Lower leg skin (tissue), 4 donors: ENCODE measurements at places on chromosomes 2 and 18. TPM values are rescaled to one million over a fixed set of nuclear protein-coding genes. Genes with fewer than 3 reads are reported as not detected.

DNA sequence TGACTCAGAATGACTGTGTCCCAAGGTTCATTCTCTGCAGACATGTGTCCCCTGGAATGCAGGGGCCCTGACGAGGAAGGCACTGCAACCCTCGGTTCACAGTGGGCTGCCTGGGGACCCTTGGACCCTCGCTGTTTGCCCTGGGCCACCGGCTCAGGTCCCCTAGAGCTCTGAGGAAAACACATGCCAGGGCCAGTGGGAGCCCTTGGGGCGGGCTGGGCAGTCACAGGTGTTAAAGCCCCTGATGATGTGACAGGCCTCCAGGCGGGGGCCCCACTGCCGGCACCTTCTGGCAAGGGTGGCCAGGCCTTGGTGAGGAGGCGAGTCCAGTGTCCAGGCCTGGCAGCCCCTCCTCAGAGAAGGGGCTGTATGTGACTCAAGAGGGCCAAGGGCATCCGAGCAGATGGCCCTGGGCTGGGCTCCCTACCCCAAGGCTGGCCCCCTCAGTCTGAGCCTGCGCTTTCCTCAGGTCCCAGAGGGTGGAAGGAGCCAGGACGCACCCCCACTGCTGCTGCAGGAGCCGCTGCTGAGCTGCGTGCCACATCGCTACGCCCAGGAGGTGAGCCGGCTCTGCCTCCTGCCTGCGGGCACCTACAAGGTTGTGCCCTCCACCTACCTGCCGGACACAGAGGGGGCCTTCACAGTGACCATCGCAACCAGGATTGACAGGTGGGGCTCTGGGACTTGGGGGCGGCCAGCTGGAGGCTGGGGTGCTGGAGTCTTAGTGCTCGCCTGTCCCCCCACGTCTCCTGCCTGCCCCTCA lies 11.1 kb downstream of the CAPN10 start:
- no peak for DNase-seq

- DNase-seq, result no peak
Measured at GRCh38 chr2:141522702-141523101, 608.1 kb downstream of the LRP1B start.

- no peak for DNase-seq
Measured at GRCh38 chr2:27805180-27805579, 33.7 kb downstream of the MRPL33 start.

- DNase-seq, result no peak
Measured at GRCh38 chr2:79393806-79394484, 118.9 kb upstream of the CTNNA2 start.

- no peak for DNase-seq
Measured at GRCh38 chr2:96505231-96505889, at the start of gene NEURL3. Gene NEURL3 (minus strand): TSS chr2:96505357. CDS start chr2:96505286, 71 bp downstream.

DNA sequence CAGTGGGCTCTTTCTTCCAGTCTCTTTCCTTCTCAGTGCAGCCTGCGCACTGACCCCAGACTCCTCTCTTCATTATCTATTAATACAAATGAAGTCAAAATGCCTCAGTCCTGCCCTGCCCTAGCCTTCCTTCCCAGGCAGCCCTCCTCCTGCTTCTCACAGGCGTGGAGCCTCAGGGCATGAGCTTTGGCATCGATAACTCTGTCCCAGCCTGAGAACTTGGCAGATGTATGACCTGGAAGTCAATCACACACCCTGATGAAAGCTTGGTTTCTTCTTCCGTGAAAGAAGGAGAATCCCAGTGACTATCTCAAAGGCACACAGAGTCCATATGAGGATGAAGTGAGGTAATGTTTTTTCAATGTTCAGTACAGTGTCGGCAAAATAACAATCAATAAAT lies 600.7 kb upstream of the ID2 start:
- DNase-seq, result no peak

TEX44 gene
- not detected for total RNA-seq

DNA sequence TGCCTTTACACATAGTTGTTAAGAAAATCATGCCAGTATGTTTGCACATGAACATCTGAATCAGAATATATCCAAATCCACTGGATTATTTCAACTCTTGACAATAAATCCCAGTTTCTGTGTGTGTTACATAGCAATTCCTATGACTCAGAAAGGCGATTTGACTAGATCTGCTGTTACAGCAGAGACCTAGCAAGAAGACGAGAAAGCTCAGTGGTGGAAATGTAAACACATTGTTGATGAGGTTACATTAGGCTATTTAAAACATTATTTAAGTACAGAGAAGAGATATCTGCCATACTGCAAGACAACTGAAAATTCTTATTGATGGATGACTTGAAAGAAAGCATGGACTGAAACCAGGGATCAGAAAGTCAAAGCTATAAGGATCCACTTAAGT lies 73.0 kb upstream of the SMIM21 start:
- no peak for DNase-seq

SERPINB4 gene
- total RNA-seq, result not detected

LYPD6B gene
- total RNA-seq, result 70.2 TPM

DNA sequence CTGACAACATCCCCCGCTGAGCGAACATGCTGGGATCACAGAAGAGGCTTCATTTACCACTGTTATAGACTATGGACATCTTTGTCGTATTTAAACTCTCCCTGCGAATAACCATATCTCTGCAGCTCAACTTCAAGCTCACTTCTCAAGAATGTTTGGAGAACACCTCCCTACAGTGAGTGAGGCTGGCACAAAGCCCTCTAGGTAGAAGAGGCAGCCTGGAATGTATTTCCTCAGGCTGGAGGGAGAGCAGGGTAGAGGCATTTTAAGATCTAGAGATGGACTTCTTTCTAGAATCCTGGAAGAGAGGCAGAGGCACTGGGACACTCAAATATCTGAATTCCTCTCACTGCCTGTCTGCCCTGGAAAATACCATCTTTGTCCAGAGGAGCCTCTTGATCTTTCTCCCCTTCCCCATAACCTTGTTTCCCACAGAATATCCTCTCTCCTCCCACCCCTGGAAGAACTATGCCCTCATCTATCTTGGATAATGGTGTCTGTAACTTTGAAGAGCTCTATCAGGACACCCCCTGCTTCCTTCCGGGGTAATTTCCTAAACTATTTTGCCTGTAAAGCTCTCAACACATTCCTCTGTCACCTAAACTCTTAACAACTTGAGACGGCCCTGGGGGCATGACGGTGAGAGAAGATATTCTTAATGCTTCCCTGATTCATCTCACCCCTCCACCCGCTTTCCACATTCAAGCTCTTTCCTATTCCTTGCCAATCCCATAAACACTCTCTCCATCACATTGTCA lies 2.4 kb upstream of the ANTXR1 start:
- DNase-seq, result no peak
